ENCODE measurements at places on chromosomes 7 and 10. TPM values are rescaled to one million over a fixed set of nuclear protein-coding genes. Genes with fewer than 3 reads are reported as not detected.

DNA sequence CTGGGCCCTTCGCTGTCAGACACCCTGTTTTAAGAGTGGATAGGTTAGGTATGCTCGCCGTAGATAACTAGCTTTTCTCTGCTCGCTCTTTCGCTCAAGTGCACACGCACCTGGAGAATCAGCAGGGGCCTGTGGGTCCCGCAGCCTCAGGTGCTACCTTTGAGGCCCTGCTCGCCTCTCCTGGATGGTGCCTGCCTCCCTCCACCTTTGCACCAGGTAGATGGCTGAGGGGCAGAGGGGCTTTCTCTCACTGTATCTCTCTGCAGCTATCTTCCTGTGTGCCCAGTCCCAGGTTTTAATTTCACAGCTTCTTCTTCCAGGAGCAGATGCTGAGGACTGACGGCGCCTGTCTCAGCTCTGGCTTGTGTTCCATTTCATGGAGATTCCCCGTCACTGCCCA, 227.9 kb downstream of the TCF7L2 start:
- DNase-seq, result no peak

DNA sequence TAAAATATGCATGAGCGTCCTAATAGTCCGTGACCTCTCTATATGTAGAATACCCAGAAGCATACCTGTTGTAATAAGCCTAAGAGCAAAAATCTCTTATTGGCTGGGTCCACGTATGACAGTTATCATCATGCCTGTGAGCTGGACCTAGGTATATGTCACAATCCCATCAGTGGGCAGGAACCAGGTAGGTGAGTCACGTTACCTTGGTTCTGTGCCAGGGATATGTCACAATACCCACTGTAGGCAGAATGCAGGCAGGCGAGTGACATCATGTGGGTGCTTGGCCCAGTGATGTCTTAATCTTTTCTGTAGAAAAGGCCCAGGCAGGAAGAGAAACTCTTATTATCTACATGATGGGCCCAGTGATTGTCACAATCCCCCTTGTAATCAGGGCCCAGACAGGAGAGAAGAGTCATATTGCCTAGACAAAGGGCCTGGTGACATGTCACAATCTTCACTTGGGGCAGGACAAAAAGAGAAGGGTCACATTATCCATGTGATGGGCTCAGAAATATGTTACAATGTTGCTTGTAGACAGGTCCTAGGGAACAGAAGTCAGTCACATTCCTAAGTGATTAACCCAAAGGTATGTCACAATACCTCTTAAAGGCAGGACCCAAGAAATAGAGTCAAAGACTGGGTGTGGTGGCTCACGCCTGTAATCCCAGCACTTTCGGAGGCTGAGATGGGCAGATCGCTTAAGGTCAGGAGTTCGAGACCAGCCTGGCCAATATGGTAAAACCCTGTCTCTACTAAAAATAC, 12.9 kb upstream of the ZNF736 start:
- DNase-seq, result no peak

DNA sequence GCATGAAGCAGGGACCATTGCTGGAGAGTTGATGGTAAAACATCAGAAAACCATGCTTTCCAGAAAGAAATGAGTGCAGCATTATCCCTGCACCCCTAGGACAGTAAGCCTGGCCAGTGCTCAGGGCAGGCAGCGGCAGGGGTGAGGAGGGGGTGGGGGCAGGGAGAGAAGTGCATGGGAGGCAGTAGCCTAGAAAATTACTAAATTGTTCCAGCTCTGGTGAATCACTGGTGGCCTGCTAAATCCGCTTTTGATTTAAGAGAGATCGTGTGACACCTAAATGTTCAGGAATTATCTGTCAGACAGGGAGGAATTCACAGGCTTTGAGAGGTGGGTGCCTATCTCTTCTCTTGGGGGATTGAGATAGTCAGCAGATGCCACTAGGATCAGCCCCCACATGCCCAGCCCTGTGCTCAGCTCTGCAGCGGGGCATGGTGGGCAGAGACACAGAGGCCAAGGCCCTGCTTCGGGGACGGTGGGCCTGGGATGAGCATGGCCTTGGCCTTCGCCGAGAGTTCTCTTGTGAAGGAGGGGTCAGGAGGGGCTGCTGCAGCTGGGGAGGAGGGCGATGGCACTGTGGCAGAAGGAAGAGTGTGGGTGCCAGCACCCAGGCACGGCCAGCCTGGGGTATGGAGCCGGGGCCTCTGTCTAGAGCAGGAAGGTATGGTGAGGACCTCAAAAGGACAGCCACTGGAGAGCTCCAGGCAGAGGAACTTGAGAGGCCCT, 5.0 kb upstream of the AQP1 start:
- DNase-seq, result no peak

The CDHR1 gene
- total RNA-seq, result 0.32 TPM

The NEURL1 gene
- total RNA-seq, result not detected

DNA sequence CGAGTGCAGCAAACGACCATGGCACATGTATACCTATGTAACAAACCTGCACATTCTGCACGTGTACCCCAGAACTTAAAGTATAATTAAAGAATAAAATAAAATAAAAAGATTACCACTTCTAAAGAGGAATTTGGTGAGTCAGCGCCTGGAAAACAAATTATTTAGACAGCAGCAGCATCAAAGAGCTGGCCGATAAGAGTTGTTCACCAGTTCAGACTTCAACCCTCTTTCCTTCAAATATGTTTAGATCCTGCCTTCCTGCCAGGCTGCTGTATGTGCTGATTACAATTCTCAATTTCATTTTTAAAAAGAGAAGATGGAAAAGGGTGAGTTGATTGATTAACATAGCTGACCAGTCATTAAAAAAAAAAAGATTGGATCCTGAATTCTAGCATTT, 672.0 kb upstream of the NRP1 start:
- DNase-seq, result no peak

- DNase-seq, result no peak
Observed at GRCh38 chr10:6161921-6162320, 40.8 kb upstream of the PFKFB3 start.

The AUTS2 gene
- total RNA-seq, result 7.9 TPM

DNA sequence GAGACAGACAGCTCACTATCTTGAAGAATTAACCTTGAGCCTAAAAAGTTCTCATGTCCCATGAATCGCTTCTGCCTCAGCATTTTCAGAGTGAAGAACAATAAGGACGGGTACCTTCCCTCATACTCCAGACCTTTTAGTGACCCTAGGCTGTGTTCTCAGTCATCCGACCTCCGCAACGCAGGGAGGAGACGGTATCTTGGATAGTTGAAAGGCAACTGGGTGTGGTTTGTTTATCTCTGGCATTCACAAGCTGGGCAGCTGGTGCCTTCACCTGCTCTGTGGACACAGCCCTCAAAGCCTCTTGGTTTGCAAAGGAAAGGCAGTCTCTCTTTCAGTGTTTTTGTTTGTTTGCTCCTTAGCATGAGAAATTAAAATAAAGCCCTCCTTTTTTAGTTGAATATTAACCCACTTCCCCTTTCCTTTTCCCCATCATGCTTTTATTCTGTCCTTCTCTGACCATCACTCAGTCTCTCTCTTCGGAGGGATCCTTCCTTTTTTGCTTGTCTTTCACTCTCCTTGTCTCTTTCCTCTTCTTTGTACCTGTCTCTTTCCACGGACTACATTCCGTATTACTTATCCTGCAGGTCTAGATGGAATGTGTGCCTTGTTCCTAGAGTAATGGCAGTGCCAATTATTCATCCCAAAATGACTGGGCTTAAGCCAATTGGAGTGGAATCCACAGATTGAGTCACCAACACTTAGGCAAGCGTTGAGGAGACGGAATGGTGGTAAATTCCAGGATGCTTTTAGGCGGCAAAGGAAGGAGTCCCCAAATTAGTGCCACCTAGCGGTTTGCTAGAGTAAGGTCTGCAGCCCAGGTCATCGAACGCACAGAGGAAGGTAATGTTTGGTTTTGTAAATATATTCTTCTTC, 45.8 kb downstream of the PRR15 start:
- DNase-seq, result no peak

- no peak for DNase-seq
Observed at GRCh38 chr10:3476186-3476585, 303.6 kb upstream of the PITRM1 start.

- DNase-seq, result no peak
Observed at GRCh38 chr10:79269443-79269842, 77.8 kb upstream of the PPIF start.

GRCh38 chr10:129877773-129878371, 86.2 kb downstream of the EBF3 start:
- DNase-seq, result no peak

The RABGEF1 gene
- 17.6 TPM for total RNA-seq

The EBLN1 gene
- not detected for total RNA-seq

The DDX21 gene
- total RNA-seq, result 20.0 TPM

GRCh38 chr7:100967292-100967863, 2.0 kb upstream of the MUC12 start:
- DNase-seq, result no peak

DNA sequence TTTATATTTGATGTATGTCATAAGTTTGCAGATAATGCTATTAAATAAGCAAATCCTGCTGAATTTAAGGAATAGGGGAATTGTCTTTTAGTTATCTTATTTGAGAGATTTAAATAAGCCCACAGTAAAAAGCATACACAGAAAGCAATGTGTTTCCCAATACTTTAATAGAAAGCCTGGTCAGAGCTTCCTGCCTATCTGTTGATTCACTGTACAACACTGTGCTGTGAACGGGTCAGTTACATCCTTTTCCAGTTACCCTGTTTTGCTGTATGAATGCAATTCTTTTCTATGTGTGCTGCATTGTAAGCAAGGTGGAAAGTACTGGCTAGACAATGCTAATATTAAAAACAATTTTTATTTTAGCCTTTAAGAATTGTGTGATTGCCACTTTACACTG, 81.2 kb downstream of the ANKRD7 start:
- DNase-seq, result no peak

GRCh38 chr10:89097226-89097625, 106.6 kb downstream of the FAS start:
- no peak for DNase-seq

DNA sequence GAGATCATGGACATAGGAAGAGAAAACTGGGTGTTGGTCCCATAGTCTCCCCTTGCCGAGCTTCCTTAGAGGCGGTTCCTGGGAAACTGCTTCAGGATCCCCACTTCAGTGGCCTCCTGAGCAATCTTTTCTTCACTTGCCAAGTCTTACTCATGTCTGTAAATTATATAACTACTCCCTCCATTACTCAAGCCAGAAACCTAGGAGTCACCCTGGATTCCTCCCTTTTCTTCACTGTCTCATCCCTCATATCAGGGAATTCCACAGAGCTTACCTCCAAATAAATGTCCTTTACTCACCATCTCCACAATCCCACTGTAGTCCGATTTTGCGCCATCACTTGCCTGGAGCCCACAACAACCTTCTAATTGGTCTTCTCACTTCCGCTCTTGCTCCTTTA, 29.1 kb upstream of the TRUB1 start:
- DNase-seq, result no peak

The CYP3A4 gene
- total RNA-seq, result not detected

DNA sequence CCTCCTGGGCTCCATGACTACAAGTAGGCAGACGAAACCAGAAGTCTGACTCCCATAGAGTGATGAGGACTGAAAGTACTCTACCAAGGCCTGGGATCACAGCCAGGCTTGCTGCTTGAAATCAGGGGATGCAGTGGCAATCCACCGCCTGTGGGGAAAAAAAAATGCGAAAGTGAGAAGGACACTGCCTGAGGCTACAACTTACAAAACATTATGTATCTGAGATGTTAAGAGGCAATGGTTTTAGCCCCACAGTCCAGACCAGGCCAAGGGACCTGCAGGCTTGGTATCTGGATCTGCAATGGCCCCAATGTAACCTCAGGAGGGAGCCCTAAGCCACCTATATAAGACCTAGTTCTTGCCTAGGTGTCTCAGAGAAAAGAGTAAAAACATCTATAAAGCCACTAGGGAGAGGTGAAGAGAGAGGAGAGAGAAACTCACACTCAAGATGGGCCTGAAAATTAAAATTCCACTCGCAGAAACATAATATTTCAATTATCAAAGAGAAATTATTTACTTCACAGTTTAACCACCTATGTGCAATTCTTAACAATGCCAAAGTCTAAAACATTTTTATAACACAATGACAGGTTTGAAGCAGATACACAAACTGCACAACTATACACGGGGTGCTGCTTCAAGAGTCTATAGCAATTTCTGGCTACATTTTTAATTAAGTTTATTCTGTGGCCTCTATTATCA, 13.9 kb downstream of the DNAJC1 start:
- DNase-seq, result peak; percentile 74

The ASZ1 gene
- not detected for total RNA-seq

DNA sequence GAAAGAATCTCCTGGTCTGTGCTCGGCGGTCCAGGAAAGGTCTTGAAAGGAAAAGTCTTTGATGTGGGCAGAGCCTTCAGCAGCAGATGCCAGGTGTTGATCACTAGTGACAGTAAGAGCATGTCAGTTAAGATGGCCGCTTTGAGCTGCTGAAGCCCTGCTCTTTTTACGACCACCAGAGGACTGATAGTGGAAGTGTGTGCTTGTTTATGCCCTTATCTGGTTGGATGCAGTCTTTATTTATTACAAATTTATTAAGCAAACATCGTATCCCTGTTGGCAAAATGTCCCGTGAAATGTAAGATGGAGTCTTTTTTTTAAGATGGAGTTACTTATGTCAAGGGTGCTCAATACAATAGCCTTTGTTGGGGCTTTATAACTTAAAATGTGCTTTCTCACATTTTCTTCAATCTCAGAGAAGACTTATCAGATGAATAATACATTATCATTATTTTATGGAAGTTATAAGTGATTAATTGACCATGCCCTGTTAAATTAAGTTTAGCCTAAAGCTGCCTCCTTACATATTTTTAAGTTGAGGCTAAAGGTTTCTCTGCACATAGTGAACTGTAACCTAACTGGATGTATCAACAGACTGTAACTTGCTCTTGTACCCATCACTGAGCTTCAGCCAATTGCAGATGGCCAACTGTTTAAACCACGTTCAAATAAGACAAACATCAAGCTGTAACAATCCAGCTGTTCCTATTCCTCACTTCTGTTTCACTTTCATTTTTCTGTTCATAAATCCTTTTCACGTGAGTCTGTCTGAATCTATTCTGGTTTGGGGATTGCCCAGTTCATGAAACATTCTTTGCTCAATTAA, 97.4 kb upstream of the PIK3CG start:
- no peak for DNase-seq

- no peak for DNase-seq
Observed at GRCh38 chr7:42128703-42129102, 108.3 kb downstream of the GLI3 start.

GRCh38 chr10:99682032-99682431, 22.7 kb downstream of the ENTPD7 start:
- DNase-seq, result no peak

- no peak for DNase-seq
Observed at GRCh38 chr7:78327718-78328117, 529.1 kb downstream of the PHTF2 start.

DNA sequence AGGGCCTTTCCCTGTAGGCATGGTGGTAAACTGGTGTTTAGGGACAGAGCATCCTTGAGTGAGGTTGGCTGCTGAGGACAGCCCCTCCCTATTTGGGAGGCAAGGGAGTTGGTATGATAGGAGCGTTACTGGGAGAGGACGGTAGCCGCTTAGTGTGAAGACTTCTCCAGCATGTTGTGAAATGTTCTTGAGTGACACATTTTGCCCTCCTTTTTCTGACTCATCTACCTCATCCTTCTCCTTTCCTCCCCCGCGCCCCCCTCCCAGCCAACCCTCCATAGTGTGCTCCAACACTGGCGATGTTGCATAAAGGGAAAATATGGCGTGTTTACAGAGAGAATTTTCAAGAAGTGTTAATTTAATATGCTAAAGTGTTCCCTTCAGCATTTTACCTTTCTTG, 645.0 kb upstream of the GALNT17 start:
- no peak for DNase-seq
